ENCODE measurements at places on chromosomes 1 and 21.
A peak's percentile ranks its signal among the peaks of the same experiment; 100 is the strongest.

DNA sequence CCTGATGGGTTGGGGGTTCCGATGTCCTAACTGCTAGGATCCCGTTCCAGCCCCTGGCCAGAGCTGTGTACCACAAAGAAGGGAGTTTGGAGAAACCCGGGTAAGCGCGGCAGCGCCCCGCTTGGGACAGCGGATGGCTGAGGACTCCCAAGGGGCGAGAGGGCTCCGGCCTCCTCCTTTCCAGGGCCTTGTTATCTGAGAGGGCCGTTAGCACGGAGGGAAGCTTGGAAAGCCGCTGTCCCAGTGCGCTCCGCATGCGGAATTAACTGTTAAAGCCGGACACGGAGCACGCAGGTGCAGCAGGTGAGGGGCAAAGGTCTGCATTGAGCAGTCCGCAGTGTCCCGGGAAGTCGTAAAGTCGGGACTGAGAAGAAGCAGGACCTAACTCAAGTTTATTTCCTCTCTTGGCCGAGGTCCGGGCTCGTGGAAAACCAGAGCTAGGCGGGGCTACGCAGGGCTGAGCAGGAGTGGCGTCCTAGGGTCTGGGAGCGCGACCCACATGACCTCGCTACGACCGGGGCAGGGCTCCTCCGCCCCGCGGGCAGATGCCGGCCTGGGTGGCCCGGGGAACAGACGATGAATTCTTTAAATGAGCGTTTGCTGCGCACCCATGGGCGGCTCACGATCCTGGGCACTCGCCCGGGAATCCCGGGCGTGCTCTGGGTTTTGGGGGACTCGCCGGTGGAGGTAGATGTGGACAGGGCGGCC is 4.5 kb downstream of the LHX4 start:
- DNase-seq = peak; percentile 77

GRCh38 chr1:180188091-180188506 is 33.4 kb downstream of the QSOX1 start:
- DNase-seq = peak; percentile 88

DNA sequence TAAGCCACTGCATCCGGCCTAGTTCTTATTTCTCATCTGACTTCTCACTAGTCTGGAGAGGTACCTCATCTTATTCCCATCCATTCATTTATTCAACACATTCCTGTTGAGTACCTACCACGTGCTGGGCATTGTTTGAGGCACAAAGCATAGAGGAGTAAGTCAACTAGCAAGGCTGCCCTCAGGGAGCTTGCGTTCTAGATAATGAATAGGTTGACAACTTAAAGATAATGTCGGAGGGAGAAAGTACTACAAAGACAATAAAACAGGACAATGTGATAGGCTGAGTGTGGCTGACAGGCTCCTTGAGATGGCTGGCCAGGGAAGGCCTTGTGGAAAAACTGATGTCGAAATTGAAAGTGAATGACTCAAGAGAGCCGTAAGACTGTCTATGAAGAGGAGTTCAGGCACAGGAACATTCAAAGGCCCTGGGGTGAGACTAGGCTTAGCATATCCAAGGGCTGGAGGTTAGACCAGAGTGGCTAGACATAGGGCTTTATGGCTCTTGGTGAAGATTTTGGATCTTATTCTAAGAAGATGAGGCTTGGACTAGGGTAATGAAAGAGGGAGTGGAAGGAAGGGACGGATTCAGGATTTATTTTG is 18.3 kb downstream of the SPATA21 start:
- no peak for DNase-seq

- no peak for DNase-seq
Observed at GRCh38 chr1:202630541-202630940, 79.7 kb downstream of the SYT2 start.

DNA sequence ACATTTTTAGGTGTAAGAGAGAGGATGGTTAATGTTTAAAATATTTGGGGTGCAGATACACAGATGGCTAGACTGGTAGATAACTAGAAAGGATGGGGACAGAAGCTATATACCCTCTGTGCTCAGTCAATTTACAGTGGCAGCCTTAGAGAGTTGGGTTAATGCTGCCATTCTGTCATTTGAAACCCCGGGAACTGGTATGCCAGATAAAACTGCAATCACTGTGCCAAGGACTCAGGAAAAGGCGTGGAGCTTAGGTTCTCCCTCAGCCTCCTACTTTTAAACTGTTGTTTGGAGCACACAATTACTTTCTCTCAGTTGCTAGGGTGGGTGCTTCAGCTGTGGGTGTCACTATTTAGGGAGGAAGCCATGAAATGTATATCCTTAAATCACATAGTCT is 90.0 kb upstream of the HNRNPU start:
- no peak for DNase-seq

GRCh38 chr1:96488777-96489176 is 232.8 kb upstream of the PTBP2 start:
- DNase-seq = no peak
